ENCODE measurements at places on chromosomes 1 and 21. TPM values are rescaled to one million over a fixed set of nuclear protein-coding genes. Genes with fewer than 3 reads are reported as not detected.

Gene TACSTD2
- total RNA-seq, result 0.26 TPM

Gene TNN
- not detected for total RNA-seq

Gene NAV1
- 34.4 TPM for total RNA-seq

Gene COL18A1
- total RNA-seq, result 174 TPM

Gene TNFRSF14
- 17.5 TPM for total RNA-seq

GRCh38 chr1:157472056-157472701, 80.1 kb downstream of the FCRL5 start:
- no peak for DNase-seq

DNA sequence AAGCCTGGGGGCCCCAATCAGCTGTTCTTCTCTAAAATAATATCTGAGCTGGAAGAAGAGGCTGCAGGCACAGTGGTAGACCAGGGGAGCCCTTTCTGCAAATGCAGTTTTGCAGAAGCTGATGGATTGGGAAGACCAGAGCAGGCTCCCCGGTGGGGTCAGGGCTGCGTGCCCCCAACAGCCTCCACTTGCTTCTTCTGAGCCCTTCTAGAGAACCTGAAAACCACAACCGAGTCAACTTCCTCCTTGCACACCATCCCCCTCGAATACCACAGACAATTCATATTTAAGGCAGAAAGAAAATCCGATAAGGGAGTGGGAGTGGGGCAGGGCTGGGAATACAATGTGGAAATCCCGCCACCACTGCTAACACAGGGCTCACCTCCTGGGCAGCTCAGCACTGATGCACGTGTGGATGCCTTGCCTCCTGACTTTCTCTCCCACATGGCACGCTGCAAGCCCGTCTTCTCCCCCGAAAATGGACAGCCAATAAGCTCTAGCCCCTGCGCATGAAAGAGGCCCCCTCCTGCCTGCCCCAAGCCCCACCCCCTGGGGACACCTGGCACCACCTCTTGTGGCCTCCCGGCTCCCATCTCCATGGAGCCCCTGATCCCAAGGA, 25.4 kb upstream of the ALDH4A1 start:
- DNase-seq, result no peak

DNA sequence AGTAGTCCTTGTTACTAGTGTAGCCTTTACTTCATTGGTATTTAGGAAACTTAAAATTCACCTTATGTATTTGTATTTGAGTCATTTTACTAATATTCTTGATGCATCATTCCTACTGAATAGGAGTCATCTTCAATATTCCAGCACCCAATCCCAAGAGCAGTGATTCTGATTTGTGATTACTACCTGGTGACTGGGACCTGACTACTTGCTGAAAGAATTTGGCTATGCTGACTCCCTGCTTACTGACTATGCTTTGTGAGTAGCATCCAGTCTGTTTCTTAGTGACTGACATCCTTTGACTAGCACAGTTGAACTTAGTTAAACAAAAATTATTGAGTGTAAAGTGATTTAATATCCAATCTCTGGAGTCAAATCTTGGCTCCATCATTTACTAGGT, 129.9 kb upstream of the NEGR1 start:
- no peak for DNase-seq

All from uterus (tissue), 4 donors.